EL (cell line): ENCODE measurements at places on chromosomes 2 and 18.

- peak; percentile 91 for DNase-seq
Observed at GRCh38 chr2:134137182-134137611, 116.7 kb upstream of the MGAT5 start.

DNA sequence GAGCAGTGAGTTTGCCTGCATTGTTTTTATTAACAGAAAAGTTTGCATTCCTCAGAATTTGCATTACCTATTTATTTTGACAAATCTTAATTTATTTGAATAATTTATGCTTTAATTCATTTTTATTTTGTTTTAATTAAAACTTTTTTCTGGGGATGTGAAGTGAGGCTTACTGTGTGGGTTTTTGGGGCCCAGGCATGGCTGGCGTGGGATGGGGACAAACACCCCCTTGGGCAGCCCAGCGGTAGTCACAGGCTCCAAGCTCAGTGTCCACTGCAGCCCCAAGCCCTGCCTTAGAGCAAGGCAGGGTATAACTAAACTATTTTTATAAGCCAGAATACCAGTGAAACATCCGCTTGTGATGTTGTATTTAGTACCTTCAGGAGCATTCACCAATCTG is 95.7 kb upstream of the PXDN start:
- no peak for DNase-seq

DNA sequence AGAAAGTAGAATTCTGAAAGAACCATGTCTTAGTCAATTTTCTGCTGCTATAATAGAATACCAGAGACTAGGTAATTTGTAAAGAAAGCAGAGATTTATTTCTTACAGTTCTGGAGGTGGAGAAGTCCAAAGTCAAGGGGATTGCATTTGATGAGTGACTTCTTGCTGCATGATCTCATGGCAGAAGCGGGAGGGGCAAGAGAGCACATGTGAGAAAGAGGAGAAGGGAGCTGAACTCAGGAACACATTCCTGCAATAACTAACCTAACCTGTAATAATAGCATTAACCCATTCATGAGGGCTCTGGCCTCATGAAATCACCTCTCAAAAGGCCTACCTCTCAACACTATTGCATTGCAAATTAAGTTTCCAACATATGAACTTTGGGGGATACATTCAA is 797.5 kb upstream of the POU3F3 start:
- DNase-seq: no peak

- DNase-seq: no peak
Observed at GRCh38 chr2:16473575-16473974, 192.1 kb downstream of the CYRIA start.

- DNase-seq: no peak
Observed at GRCh38 chr18:2971741-2972552, 41.0 kb downstream of the LPIN2 start.
